Right ventricle myocardium inferior (tissue), 1 donor: ENCODE measurements at places on chromosomes 11 and 22.

GRCh38 chr22:22487869-22488597 lies 20.5 kb downstream of the ZNF280B start:
- DNase-seq, result no peak

DNA sequence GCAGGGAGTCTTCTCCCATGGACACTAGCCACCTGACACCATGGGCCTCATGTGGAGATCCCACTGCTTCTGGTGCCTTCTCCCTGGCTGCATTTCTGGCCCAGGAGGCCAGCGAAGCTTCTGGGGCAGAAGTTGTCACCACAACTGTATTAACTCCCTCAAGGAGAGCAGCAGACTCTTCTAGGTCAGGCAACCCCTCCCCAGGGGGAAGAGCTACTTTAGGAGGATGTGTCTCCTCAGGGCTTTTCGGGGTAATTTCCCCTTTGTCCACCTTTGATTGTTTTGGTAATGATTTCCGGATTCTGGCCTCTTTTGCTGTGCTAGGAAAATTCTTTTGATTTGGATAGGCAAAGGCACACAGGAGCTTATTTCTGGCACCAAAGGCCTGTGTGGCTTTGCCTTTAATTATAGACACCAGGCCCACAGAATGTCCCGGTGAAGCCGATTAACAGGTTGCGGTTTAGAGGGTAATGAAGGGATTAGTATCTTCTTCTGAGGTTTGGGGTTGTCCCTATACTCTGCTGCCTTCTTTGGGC lies 8.9 kb upstream of the UCP2 start:
- DNase-seq, result no peak

GRCh38 chr22:49024775-49025440 lies 802.8 kb downstream of the BRD1 start:
- DNase-seq, result no peak

DNA sequence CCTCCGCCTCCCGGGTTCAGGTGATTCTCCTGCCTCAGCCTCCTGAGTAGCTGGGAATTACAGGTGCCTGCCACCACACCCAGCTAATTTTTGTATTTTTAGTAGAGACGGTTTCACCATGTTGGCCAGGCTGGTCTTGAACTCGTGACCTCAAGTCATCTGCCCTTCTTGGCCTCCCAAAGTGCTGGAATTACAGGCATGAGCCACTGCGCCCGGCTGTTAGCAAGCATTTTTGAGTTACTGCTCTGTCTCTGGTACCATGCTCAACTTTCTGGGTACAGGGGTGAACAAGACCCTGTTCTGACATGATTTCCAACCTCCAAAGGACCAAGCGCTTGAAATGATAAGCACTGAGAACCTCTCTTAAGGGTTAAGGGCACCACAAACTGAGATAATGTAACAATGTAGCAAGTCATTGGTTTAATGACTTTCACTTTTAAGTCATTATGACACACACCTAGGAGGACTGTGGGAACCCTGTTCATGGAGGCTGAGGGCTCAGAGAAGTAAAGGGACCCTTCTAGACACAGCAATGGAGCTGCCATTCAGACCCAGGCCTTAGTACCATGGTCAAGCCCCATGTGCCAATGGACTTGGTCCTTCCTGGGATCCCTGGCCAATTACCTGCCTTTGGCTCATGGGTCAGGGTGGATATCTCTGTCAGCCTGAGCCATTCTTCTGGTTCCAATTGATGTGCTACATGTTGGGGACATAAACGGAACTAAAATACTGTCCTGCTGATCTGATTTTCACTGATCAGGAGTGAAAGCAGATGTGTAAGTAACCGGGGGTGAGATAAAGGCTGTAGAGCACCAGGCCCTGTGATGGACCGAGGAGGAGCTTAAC lies 11.6 kb downstream of the SLC3A2 start:
- DNase-seq, result no peak

GRCh38 chr22:48415520-48415919 lies 1412.2 kb downstream of the BRD1 start:
- DNase-seq, result no peak

- no peak for DNase-seq
These were observed 65.9 kb downstream of the PRR5L start for GRCh38 chr11:36361901-36362391.

- DNase-seq, result no peak
These were observed 227.3 kb upstream of the ARHGAP42 start for GRCh38 chr11:100459811-100460210.

- no peak for DNase-seq
These were observed 44.2 kb upstream of the AMPD3 start for GRCh38 chr11:10410844-10411200.

GRCh38 chr11:110454609-110455008 lies 24.9 kb downstream of the FDX1 start:
- DNase-seq, result no peak

DNA sequence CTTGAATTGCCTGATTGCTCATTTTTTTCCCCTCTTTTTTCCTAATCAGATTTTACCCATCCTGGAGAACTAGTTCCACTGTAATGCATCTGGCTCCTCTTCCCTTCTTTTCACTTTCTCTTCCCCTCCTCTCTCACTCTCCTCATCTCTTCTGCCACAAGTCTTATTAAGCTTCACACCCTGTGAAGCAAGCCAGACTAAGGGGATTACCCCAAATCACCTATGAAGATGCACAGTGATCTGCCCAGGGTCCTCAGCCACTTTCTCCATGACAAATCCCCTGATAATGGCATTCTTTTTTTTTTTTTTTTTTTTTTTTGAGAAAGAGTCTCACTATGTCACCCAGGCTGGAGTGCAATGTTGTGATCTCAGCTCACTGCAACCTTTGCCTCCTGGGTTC lies 11.2 kb downstream of the UBASH3B start:
- DNase-seq, result no peak
